ENCODE measurements at places on chromosomes 1 and 21.
A peak's percentile ranks its signal among the peaks of the same experiment; 100 is the strongest.

GRCh38 chr1:77355010-77355409 lies 73.2 kb downstream of the AK5 start:
- no peak for DNase-seq

- peak; percentile 27 for DNase-seq
Observed at GRCh38 chr1:157878059-157878458, 36.5 kb upstream of the CD5L start.

DNA sequence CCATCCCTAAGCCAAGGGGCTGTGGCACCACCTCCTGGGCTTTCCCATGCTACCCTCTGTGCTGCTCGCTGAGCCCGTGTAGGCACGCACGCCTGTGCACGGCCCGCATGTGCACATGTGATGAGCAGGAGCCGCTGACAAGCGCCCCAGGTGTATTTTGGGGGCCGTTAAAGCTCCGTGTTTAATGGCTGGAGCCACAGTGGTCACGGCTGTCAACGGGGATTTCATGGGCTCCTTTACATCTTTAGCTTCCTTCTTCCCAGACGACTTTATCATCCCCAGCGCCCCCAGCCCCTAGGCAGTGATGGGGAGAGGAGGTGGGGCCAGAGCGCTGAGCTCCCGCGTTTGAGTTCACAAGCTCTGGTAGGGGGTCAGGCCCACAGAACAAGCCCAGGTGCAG lies 11.7 kb upstream of the EPHA8 start:
- DNase-seq = no peak

DNA sequence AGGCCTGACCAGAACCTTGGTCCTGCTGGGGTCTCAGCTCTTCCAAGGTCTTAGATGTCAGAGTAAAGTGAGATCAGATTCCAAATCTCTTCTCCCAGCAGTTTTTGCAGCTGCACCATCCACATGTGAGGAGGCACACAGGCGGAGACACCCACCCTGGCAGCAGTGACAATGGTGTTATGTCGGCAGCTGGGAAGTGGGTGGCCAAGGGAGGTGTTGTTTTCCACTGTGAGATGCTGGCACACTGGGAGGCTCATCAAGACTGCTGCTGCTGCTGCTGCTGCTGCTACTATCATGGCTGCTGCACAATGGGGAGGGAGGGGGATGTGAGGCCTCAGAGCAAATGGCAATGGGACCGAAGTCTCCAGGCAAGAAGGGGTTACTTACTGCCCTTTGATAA lies 23.6 kb downstream of the CAMK2N1 start:
- no peak for DNase-seq

DNA sequence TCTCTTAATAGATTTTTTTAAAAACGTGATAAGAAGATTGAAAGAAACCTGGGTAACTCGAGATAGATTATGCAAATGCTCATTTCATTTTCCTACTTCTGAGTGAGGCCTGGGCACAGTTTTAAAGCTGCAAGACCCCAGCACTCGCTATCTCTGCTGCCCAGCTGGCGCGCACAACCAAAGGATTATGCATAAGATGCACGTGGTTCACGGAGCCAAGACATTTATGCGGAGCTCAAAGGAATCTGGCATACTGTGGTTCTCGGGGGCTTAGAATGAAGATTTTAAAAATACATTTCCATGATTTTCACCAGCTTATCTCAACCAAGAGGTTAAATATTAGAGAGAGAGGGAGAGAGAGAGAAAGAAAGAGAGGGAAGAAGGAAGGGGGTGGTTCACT lies 210.9 kb downstream of the DSCAM start:
- DNase-seq = no peak

DNA sequence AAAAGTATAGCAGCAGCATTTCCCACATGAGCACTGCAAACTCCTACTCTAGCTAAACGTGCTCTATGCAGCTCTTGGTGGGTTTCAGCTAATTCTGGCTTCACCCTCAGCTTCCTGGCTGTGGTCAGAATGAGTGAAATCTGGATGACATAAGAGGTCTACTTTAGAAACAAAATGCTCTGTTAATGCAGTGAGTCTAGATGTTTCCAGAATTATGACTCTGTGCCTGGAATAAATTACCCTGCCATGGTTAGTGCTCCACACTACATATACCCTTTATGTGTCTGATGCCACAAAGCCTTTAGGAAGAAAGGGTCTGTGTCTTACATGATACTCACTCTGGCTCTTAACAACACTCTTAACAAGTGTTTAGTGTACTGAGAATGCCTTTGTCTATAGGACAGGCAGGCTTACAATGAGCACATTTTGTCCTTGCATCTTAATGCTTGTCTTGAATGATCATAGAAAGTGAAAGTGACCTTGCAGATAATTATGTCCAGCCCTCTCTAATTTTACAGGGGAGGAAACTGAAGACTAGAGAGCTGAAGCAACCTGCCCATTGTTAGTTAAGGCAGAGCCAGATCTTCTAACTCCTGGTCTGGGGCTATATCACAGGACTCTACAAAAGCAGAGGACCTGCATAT lies 9.2 kb downstream of the S100A10 start:
- no peak for DNase-seq

DNA sequence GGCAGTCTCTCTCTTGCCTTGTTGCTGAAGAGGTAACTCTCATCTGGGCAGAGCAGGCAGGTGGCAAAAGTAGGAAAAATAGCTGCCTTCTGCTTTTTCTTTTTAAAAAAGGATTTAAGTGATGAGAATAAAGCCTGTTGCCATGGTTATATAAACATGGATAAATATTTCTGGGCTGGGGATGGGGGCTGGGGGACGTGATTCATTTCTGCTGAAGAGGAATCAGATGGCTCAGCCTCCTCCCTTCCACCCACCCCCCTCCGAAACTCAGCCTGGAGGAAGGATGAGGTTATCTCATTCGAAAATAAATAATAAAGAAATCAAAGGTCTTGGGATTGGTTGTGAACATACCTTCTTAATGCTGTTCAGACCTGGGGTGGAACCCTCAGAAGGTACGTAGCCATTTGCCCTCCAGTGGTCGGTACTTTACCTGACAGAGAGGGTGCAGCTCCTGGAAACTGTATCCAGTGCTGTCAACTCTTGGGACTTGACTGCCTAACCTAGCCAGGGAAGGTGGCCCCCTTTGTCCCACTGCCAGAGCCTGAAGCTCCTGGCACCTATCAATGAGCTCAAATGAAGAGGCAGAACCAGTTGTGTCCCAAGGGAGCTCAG lies 3.8 kb upstream of the INKA2 start:
- DNase-seq = peak; percentile 76

DNA sequence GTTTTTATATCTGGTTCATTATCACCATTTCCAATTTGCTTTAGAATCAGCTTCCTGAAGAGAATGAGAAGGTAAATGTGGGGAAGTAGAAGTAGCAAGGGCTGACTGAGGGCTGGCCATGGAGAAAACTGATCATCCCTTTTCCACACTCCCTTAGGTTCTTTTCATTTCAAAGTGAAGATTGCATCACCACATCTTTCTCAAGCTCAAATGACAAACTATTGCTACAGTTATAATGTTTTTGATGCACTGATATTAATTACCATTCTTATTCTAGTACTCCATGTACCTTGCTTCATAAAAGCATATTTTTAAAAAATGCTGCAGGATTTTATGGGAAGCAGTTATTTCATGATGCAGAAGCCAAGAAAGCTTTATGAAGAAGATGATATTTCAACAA lies 7.9 kb upstream of the AK5 start:
- no peak for DNase-seq

- DNase-seq = no peak
Observed at GRCh38 chr1:234592240-234592639, 17.7 kb downstream of the IRF2BP2 start.

DNA sequence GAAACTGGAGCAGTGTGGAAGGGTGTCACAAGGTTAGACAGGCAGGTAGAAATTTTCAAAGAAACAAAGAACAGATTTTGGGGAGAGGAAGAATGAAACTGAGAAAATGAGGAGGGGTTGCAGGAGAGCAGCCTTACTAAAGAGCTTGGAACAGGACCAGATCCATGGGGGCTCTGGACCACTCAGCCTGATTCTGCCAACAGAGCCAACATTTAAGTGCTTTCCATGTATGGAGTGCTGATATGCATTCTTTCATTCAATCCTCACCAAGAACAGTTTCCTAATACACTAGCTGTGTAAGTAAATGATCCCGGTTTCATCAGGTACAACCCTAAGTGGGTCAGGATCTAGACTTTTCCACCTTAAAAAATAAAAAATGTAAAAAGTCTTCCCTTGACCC lies 16.2 kb downstream of the LPGAT1 start:
- no peak for DNase-seq

GRCh38 chr1:92194511-92194910 lies 23.2 kb upstream of the C1orf146 start:
- DNase-seq = no peak

- DNase-seq = peak; percentile 7
Observed at GRCh38 chr1:168112673-168113305, 23.9 kb downstream of the GPR161 start.

GRCh38 chr1:197438010-197438790 lies 170.1 kb downstream of the CRB1 start:
- DNase-seq = no peak

GRCh38 chr1:160428655-160429054 lies 28.3 kb downstream of the VANGL2 start:
- DNase-seq = peak; percentile 46

- no peak for DNase-seq
Observed at GRCh38 chr1:196997423-196997822, 20.1 kb downstream of the CFHR5 start.

DNA sequence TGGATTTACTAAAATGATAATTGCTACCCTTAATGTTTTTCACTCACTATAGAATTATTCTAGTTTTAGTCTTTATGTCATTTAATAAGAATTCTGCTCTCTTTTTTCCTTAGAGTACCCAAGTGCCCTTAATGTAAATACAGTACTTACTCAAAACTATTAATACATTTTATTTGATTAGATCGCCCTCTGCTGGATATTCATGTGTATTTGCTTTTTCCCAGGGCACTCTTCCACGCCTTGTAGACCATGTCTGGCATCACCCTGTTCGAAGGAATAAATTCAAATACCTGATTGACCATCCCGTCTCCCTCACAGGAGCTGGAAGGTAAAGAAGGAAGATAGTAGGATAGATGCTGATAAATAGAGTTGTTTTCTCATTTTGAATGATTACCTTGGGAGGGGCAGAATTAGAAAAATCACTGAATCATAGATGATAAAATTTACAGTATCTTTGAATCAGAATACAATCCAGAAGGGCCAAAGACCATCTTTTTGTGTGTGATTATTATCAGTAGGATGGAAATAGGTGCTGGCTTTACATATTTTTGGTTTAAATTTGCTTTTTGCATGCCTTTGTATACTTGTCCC lies 4.1 kb downstream of the AXDND1 start:
- peak; percentile 48 for DNase-seq

- no peak for DNase-seq
Observed at GRCh38 chr1:236165238-236165981, 23.1 kb downstream of the GPR137B start.

DNA sequence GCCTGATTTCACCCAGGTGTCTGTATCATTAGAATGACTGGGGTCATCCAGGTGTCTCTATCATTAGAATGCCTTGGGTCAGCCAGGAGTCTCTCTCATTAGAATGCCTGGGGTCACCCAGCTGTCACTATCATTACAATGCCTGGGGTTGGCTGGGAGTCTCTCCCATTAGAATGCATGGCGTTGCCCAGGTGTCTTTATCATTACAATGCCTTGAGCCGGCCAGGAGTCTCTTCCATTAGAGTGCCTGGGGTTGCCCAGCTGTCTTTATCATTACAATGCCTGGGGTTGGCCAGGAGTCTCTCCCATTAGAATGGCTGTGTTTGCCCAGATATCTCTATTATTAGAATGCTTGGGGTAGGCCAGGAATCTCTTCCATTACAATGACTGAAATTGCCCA lies 61.6 kb downstream of the RNF187 start:
- DNase-seq = no peak

- DNase-seq = no peak
Observed at GRCh38 chr1:101451888-101452287, 215.1 kb downstream of the S1PR1 start.

DNA sequence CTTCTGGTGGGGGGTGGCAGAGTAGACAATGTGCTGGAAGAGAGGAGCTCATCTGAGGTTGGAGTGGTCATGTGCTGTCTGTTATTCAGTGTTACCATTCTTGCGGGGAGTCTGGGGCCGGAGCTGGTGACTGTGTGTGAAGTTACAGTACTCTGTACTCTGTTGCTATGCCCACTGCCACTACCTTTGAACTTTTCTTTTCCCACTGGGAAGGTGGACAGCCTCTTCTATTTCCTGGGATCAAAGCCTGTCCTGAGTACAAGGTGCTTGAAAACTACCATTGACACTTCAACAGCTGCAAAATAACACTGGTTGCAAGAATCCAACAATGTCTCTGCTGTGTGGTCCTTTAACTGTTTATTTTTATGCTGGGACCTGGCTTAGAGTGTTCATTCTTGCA lies 66.4 kb upstream of the ZNF326 start:
- no peak for DNase-seq

DNA sequence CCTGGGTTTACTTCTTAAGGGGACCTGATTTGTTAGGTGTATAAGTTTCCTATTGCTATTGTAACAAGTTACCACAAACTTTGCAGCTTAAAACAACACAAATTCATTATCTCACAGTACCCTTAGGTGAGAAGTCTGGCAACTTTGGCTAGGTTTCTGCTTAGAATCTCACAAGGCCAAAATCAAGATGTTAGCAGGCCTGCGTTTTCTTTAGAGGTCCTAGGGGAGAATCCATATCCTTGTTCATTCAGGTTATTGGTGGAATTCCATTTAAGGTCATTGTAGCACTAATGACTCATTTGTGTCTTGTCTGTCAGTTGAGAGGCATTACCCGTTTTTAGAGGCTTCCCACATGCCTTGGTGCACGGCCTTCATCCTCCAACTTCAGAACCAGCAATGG lies 8.2 kb upstream of the SH2D1B start:
- DNase-seq = no peak

DNA sequence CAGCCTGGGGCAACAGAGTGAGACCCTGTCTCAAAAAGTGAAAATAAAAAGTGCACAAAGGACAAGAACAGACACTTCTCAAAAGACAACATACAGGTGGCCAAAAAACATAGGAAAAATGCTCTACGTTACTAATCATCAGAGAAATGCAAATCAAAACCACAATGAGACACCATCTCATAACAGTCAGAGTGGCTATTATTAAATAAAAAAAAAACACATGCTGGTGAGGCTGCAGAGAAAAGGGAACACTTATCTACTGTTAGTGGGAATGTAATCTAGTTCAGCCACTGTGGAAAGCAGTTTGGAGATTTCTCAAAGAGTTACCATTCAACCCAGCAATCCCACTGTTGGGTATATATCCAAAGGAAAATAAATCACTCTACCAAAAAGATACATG lies 173.2 kb downstream of the SMYD3 start:
- DNase-seq = no peak

GRCh38 chr1:162299018-162299417 lies 77.6 kb downstream of the SPATA46 start:
- no peak for DNase-seq

- no peak for DNase-seq
Observed at GRCh38 chr1:26289158-26290059, 9.5 kb downstream of the SH3BGRL3 start.

GRCh38 chr1:25804244-25804963 lies 4.4 kb downstream of the SELENON start:
- peak; percentile 49 for DNase-seq

Measured in dermis microvascular lymphatic vessel endothelial cell (primary cell).